ENCODE measurements at places on chromosomes 16 and 17.

DNA sequence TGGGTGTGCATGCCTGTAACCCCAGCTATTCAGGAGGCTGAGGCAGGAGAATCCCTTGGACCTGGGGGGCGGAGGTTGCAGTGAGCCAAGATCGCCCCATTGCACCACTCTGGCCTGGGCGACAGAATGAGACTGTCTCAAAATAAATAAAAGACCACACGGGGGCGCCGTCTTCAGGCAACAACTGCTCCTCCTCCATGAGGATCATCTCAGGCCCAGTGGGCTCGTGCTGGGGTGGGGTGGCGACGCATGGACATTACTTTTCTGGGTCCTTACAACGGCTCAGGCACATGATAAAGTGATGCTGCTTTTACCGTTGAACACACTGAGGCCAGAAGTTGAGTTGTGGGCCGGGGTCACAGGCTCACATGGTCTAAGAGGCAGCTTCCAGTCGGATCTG, 56.2 kb downstream of the PRMT7 start:
- peak; percentile 46 for DNase-seq

DNA sequence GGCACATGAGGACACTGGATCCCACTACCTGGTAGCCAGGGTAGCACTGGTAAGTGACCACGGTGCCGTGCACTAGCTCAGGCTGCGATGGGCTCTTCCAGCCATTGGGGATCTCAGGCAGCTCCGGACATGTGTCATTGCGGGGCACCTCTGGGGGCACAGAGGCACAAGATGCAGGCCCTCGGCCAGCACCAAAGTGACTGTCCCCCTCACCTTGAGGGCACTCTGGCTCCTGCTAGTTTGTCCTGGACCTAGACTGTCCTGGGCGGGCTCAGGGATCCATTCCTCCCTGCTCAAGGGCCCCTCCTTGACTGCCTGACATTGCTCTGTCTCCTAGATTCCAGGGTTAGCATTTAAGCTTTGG, 6.7 kb upstream of the PHF12 start:
- no peak for DNase-seq

GRCh38 chr16:86777381-86777946, 199.1 kb downstream of the FOXL1 start:
- DNase-seq, result no peak

DNA sequence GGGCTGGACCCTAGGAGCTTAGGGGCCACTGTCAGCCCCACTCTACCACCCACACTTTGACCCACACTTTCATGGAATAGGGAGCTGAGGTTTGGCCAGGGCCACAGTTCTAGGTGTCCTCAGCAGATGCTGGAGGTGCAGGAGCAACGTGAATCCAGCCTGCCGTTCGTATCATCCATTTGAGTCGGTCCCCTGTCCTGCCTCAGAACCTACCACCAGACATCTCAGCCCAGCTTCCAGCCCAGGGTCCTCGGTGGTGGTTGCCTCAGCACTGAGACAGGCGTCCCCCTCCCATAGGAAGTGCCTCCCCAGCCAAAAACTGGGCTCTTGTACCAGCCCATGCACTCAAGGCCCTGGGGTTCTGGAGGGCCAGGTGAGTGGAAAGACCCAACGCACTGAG, 359 bp upstream of the ITGAE start:
- DNase-seq, result no peak

DNA sequence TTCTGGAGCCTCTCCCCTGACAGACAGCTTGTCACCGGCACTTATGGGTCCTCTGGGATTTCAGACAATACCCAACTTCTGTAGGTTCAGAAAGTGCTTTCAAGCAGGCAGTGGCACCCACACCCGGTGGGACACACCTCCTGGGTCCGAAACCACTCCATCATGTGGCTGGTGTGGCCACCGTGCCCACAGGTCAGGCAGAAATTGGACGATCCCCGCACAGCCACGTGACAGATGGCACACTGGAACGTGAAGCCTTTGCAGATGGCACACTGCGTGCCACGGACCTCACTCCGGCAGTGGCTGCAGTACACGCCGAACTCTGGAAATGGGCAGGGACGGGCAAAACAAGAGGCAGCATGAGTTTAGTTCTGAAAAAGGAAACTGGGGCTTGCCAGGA, 99.5 kb upstream of the FA2H start:
- DNase-seq, result no peak

DNA sequence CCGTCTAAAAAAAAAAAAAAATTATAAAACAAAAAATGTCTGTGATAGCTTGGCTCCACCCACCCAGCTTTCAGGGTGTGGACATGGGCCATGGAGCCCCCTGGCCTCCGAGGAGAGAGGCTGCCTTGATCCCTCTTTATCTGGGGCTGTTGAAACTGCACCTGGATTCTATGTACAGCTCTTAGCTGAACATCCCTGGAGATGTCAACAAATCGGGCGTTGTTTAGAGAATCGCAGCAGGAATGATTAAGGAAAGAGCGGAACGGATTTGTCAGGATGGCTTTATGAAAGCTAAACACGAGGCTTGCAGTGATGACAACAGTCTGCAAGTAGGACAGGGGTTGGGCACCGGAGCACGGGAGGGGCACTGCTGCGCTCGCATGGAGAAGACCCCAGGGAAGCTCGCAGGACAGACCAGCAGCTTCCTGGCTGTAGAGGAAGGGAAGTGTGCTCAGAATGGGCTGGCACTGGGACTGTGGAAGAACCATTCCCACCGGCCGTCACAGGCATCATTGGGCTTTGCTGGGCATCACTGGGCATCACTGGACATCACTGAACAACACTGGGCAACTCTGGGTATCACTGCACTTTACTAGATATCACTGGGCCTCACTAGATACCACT, 195.8 kb upstream of the FOXF1 start:
- DNase-seq, result no peak

GRCh38 chr17:78172249-78173051, 4.1 kb downstream of the SYNGR2 start:
- DNase-seq, result peak; percentile 52

GRCh38 chr17:43517615-43518386, 28.3 kb downstream of the ETV4 start:
- DNase-seq, result peak; percentile 68

- DNase-seq, result peak; percentile 98
Observed at GRCh38 chr17:59093702-59094231, 12.9 kb downstream of the TRIM37 start.

GRCh38 chr16:87410968-87411367, 18.8 kb downstream of the MAP1LC3B start:
- DNase-seq, result no peak

DNA sequence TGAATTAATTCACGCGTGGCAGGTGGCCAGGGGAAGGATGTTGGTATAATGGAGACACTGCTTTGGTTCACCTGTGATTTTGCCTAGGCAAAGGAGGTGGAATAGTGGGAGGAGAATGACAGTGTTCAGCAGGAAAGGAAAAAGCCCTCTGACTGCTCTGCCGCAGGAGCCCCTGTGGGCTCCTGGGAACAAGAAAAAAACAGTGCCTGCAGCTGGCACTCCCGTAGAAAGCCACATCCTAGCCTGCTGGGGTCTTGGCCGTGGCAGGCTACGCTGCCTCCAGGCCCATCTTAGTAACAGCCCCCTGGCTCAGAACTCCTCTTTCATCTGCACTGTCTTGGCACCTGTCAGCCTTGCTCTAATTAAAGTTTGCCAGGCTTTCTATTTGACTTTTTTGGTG, 20.6 kb downstream of the ADORA2B start:
- DNase-seq, result no peak

DNA sequence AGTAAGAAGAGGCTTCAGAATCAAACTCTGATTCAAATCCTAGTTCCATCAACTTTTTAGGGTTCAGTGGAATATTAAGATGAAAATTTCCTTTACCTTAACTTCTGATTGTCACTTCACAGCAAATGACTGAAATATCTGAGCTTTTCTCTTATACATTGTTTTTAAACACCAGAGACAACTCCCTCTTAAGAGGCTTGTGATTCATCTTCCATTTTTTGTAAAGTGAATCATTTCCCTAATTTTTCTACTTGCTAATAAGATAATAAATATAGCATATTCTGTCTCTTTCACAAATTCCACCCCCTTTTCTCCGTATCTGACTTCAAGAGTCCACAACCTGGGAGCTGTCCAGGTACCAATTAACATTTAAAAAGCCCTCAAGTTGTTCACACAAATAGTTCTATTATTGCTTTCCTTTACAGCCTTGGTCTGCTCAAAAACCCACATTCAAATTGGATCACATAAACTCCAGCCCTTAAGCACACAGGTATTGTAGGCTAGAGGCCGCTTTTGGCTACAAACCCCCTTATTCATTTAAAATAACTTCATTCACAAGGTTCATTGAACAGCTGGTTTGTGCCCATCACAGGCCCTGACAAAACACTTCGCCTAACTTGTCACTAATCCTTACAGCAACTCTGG, 14.1 kb upstream of the UTP6 start:
- DNase-seq, result peak; percentile 41

DNA sequence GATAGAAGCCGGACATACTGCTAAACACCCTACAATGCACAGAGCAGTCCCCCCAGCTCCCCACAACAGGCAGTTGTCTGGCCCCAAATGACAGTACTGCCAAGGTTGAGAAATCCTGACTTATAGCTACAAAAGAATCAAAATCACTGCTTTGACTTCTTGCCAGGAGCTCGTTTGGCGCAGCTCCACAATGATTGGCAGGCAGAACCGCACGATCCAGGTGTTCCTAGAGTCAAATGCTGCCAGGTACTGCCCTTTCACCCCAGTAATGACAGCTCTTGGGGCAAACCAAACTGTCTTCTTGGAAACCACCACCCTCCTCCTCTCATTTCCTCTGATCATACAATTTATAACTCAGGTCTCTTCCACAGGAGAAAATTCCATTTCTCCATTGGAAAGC, 2.2 kb upstream of the TMC5 start:
- no peak for DNase-seq

GRCh38 chr17:41965694-41966462, 717 bp upstream of the CNP start:
- DNase-seq, result peak; percentile 66

GRCh38 chr16:284204-285120, 1.5 kb downstream of the PDIA2 start:
- DNase-seq, result no peak

DNA sequence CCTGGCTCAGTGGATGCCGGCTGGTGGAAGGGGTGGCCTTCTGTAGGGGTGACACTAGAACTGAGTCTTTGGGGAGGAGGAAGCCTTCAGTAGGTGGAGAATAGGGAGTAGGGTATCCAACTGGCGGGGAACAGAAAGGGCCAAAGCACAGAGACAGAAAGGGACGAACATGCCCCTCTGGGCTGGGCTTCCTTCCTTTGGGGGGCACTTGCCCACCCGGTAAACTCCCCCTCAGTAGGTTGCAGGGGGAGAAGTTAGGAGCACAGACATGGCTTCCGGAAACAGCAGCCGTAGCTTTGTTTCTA, 774 bp downstream of the ENGASE start:
- peak; percentile 9 for DNase-seq

GRCh38 chr16:67177743-67178699, 5.7 kb downstream of the MATCAP1 start:
- peak; percentile 49 for DNase-seq

DNA sequence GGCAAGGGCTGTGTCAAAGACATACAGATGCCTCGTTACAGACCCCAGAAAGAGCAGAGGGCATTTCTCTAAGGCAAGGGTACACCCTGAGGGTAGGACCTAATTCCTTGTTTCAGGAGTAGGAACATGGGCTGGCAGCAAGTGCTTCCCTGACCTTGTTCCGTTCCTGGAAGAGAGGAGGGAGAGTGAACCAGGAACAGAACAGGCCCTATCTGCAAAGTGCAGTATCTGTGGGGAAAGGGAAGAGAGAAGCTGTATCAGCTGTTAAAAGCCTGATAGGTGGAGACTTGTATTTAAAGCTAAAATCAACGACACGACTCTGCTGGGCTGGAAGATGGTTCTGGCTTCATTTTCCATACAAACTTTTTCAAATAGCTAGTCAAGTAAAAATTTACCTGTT, 26.1 kb upstream of the FASN start:
- no peak for DNase-seq

DNA sequence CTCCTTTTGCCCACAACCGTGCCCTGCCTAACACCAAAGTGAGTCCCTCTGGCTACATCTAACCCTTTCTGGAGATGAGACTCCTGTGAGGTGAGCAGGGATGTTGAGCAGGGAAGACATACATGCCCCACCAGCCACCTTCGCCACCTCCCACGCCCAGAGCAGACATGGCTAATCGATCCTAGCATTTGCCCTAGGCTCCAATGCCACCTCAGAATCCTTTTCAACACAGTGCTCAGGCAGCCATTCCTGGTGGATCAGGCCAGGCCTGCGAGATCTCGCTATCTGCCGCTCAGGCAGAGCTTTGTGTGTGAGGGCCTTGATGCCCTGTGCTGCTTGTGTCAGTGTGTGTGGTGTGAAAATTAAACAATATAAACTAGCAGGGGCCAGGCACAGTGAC, 21.0 kb downstream of the SCGB1C2 start:
- DNase-seq, result no peak

- DNase-seq, result no peak
Observed at GRCh38 chr17:8142887-8143580, 9.2 kb downstream of the PER1 start.

DNA sequence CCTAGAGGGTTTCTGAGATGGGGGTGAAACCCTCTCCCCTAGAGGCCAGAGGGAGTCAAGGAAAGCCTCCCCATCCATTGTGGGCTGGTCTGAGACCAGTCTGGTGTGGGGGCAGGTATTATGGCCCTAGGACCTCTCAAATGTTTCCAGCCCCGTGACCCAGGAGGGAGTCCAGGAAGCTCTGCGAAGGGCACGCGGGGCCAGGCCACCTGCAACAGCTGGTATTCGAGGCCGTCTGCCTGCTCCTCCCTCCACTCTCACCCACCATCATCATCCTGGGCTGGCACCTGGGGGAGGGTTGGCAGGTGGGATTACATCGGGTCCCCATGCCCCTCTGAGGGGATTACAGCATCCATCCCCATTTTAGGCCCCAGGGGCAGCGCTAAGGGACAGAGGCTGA, 38.1 kb upstream of the DLX4 start:
- no peak for DNase-seq

DNA sequence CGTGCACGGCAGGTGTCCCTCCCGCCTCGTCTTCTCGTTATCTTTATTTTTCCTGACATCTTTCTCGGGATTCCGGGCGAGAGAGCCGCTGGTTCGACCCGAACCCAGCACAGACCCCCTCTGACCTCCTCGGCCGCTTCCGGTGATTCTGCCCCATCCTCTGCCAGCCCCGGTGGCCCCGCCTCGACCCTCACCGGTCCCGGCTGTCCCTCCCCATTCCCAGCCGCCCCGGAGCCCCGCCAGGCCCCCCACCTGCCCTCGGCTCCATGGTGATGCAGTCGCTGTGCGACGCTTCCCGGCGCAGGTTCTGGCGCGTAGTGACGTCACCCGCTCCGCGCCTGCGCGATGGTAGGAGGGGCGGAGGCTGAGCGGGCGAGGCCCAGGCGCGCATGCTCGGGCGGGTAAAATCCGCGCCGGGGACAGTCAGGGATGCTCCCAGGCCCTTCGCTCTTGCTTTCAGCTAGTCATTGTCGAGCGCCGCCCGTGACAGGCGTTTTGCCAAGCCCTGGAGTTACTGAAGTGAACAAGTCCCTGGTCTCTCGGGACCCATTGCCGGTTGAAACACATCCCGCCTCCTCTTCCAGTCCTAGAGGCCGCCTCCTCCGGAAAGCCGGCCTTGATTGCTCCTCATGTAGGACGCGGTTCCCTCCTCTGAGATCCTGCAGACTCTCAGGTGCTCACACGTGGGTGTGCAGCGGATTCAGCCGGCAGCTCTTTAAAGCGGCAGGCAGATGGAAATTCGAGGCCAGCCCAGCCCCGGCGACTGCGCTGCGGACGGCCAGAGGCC, at the start of gene MTHFSD:
Gene MTHFSD (minus strand): TSS at position 319 of the 787 bp plus-strand sequence. CDS start 51 bp downstream, at position 268.
- peak; percentile 89 for DNase-seq
